CD14-positive monocyte (primary cell): ENCODE measurements at places on chromosomes 4 and X. TPM values are rescaled to one million over a fixed set of nuclear protein-coding genes. Genes with fewer than 3 reads are reported as not detected.

GRCh38 chr4:80717204-80717603, 313.3 kb upstream of the BMP3 start:
- H3K27ac ChIP-seq, result no peak overlapping the region
- no peaks in the 10 kb centered on the region for H3K4me1 ChIP-seq
- no peaks in the 10 kb centered on the region for H3K27me3 ChIP-seq

DNA sequence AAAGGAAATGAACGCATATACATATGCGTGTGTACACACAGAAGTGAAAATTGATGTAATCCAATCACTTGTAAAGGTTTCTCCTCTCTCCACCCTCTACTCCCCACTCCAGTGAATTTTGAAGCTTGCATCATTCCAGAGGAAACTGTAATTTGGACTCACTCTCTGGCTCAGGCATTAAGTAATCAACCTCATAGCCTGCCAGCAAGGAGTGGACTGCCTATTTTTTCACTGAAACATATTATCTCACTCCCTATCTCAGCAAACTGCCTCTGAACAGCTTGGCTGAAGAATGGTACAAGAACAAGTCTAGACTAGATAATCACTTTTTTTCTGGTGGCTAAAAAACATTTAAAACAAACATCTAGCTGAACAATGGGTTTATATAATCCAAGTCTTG, 124.2 kb downstream of the C4orf51 start:
- no peak overlapping the region for H3K27ac ChIP-seq
- H3K36me3 ChIP-seq, result no peaks in the 10 kb centered on the region
- no peaks in the 10 kb centered on the region for H3K27me3 ChIP-seq
- H3K4me1 ChIP-seq, result peaks cover 6% of the 10 kb centered on the region
- H3K4me3 ChIP-seq, result no peak overlapping the region
- peak; percentile 16 for DNase-seq

DNA sequence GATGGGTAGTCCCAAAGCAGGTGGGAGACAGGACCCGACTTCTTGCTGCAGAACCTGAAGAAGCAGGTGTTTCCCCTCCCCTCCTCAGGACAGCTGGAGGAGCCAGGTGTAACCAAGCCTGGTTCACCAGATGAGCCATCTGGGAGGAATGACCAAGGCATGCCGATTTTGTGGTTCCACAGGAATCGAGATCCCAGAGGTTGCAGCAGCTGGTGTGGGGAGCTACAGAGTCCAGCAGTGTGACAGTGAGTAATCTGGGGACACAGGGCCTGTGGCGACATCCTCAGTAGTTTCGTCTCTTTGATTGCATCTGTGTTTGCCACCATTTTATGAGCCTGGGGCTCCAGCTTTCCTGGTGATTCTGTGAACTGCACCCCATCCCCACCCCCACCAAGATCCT, 2.6 kb upstream of the NDP start:
- H3K4me3 ChIP-seq, result no peak overlapping the region
- H3K4me1 ChIP-seq, result no peaks in the 10 kb centered on the region
- H3K36me3 ChIP-seq, result no peaks in the 10 kb centered on the region
- DNase-seq, result no peak
- no peak overlapping the region for H3K27ac ChIP-seq

DNA sequence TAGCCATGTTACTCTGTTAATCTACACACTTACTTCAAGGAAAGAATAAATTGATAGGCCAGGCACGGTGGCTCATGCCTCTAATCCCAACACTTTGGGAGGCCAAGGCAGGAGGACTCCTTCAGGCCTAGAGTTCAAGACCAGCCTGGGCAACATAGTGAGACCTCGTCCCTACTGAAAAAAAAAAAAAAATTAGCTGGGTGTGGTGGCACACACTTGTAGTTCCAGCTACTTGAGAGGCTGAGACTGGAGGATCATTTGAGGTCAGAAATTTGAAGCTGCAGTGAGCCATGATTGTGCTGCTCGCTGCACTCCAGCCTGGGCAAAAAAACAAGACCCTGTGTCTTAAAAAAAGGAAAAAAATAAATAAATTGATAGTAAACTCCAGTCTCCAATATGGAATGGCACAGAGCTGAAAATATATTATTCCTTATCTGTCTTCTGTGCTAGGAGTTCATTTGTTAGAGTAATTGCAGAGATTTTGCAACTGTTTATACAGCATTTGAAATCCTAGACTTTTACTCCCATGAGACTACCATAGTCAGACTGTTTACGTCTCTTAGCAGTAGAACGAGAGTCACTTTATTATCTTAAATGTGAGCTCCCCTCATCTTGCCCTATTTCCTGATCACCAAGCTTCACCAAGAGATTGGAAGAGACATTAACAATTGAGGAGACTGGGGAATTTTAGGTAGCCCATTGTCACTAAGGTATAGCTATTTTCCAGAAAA, 18.8 kb upstream of the TMEM131L start:
- H3K27me3 ChIP-seq, result no peaks in the 10 kb centered on the region
- DNase-seq, result no peak
- no peak overlapping the region for H3K4me3 ChIP-seq

DNA sequence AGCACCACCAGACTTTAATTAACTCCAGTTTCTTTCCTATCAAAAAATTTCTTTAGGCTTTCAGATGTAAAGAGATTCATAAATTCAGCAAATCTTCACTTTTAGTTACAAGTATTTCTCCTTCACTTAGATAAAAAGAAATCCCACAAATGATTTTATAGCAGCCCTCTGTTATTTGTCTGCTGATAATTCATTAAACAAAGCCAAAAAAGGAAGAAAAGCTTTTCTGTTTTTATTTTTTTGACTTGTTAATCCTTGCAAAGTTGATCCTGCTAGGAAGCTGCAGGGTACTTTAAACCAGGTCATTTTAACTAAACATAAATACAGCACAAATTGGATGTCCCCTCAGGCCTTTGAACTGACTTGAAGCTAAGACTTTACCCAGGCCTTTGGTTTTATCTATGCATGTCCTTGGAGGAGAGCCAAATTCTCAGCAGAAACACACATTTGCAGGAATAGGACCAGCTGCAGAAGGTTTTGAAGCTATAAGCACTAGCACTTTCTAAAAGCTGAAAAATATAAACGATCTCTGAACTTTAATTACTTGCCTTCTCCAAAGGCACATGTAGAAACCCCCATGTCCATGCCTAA, 57.5 kb downstream of the PCDH18 start:
- no peak overlapping the region for H3K4me3 ChIP-seq
- DNase-seq, result no peak
- no peaks in the 10 kb centered on the region for H3K36me3 ChIP-seq
- H3K27ac ChIP-seq, result no peak overlapping the region

DNA sequence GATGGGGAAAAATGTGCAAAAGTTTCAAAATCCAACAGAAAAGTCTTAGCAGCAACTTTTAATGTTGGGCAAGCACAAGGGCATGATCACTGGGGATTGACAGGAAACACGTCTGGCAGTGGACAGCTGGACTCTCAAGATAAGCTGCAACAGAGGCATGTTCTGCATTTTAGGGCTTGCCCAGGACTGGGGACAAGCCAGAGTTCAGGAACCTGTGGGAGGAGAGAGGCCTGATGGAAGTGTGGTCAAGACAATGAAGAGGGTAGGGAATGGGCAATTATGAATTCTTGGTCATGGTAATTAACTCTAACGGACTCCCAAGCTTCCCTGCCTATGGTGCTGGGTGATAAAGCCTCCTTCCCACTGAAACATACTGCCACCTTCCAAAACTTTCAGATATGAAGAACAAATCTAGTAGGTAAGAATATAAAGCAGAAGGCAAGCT, 48.4 kb downstream of the ANXA3 start:
- H3K27ac ChIP-seq, result no peak overlapping the region
- H3K36me3 ChIP-seq, result no peaks in the 10 kb centered on the region
- H3K27me3 ChIP-seq, result no peaks in the 10 kb centered on the region
- H3K4me1 ChIP-seq, result no peaks in the 10 kb centered on the region
- no peak for DNase-seq

GRCh38 chrX:65045001-65045400, 68.8 kb upstream of the ZC4H2 start:
- no peaks in the 10 kb centered on the region for H3K36me3 ChIP-seq
- H3K27me3 ChIP-seq, result no peaks in the 10 kb centered on the region
- no peak for DNase-seq
- H3K27ac ChIP-seq, result no peak overlapping the region

GRCh38 chr4:8414377-8414776, 26.1 kb downstream of the ACOX3 start:
- H3K4me1 ChIP-seq, result peaks cover 25% of the 10 kb centered on the region
- no peak overlapping the region for H3K27ac ChIP-seq
- no peak overlapping the region for H3K4me3 ChIP-seq
- DNase-seq, result no peak

GRCh38 chrX:122567911-122568310, 616.2 kb upstream of the GRIA3 start:
- no peak overlapping the region for H3K27ac ChIP-seq
- H3K4me1 ChIP-seq, result no peaks in the 10 kb centered on the region
- no peak overlapping the region for H3K4me3 ChIP-seq
- H3K27me3 ChIP-seq, result no peaks in the 10 kb centered on the region
- no peak for DNase-seq

- no peak for DNase-seq
- peaks cover 65% of the 10 kb centered on the region for H3K4me1 ChIP-seq
- no peak within 1 kb of the TSS for H3K4me3 ChIP-seq
- H3K36me3 ChIP-seq, result peaks cover 2% of the 10 kb centered on the region
- no peaks in the 10 kb centered on the region for H3K27me3 ChIP-seq
Observed at GRCh38 chrX:71106427-71106826, at the start of gene CXorf65. Gene CXorf65, minus strand, starts transcription at chrX:71106740. Its CDS starts 184 bp downstream, at chrX:71106556.

Gene GUCY1A1
- 1.2 TPM for polyA plus RNA-seq

Gene TLL1
- not detected for polyA plus RNA-seq

Gene UGT8
- polyA plus RNA-seq, result not detected

Gene STBD1
- 1.2 TPM for polyA plus RNA-seq

Gene LRP2BP
- polyA plus RNA-seq, result 0.04 TPM in 1 of 2 replicates, not detected in the other

Gene SUPT20HL2
- not detected for polyA plus RNA-seq
